ENCODE measurements at places on chromosomes 4 and X.

DNA sequence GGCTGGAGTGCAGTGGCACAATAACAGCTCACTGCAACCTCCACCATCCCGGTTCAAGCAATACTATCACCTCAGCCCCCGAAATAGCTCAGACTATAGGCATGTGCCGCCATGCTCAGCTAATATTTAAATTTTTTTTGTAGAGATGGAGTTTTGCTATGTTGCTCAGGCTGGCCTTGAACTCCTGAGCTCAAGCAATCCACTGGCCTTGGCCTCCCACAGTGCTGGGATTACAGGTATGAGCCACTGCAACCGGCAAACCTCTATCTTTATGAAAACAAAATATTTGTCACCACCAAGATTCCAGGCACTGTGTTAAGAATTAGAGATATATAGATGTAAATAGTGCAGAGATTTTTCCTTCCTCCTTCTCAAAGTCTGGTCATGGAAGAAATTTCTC lies 232.5 kb downstream of the ANKRD50 start:
- DNase-seq = no peak

DNA sequence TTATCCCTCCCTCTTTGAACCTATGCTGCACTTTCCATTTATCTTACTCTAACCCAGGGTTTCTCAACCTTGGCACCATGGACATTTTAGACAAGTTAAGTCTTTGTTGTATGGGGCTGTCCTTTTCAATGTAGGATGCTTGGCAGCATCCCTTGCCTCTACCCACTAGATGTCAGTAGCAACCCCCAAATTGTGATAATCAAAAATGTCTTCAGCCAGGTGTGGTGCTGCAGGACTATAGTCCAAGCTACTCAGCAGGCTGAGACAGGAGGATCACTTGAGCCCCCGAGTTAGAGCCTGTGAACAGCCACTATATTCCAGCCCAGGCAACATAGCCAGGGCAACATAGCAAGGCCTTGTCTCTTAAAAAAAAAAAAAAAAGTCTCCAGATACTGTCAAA lies 7.0 kb downstream of the LRCH2 start:
- no peak for DNase-seq

DNA sequence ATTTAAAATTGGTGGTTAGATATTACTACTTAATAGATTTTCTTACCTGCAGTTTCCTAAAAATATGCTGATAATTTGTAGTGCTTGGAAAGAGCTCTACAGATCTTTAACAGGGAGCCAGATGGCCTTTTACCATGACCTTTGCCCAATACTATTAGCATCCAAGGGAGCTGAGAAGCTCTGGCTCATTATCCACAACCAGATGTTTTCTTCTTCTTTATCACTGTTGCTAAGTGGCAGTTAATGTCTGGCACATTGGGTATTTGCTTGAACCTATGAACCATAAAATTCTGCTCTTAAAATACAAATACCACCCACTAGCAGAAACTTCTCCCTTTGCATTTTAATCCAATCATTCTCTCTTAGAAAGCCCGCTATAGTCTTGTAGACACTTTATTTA lies 1480.3 kb downstream of the C4orf33 start:
- DNase-seq = no peak

- no peak for DNase-seq
These were observed 35.4 kb upstream of the SPON2 start for GRCh38 chr4:1207603-1208265.

DNA sequence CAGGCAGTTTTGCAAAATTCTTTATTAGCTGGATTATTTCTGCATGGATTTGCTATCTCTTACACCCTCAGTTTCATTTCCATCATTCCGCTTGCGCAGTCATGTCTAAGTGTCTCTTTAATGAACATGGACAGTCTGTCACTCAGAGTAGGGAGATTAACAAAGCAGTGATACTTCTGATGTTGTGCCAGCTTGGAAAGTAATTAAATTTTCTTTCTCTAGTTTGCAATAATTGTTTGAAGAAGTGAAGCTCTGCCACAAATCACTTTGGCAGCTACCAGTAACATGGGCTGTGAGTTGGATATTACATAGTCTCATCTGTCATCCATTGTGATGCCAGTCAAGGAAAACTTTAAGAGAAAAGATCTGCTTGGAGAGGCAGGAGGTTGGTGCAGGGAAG lies 324.8 kb upstream of the NWD2 start:
- no peak for DNase-seq

DNA sequence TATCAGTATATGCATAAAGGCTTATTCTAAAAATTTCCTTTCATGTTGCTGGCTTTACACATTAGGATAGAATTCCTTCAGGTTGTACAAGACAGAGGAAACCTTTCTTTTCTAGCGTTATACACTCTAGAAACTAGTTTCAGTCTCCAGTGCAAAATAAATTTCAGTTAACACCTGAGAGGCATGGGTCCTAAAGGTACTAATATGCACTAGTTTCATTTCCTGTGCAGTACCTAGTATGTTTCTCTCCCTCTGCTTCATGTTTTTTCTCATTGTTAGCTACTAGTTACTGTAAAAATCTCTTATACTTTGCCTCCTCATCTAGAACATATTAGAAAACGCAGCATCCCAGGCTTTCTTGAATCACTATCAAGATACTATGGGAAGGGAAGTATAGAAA lies 54.0 kb downstream of the SNX25 start:
- DNase-seq = no peak

GRCh38 chrX:118207831-118208453 lies 91.3 kb upstream of the KLHL13 start:
- DNase-seq = no peak

DNA sequence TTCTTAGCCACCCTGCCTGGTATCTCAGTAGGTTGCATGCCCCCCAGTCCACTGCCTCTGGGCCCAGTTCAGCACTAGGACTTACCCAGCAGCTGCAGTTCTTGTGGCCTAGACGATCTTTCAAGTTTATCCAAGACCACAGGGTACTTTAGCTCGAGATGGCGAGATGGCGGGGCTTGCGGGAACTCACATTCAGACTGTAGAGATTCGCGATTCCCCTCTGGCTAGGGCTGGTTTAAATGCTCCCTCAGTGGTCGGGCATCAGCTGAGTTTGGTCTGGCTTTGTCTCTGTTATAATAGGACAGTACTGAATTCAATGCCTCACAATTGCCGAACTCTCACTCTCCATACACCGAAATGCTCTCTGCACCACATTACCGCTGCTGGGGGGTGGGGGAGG lies 18.4 kb upstream of the RFC1 start:
- DNase-seq = no peak

DNA sequence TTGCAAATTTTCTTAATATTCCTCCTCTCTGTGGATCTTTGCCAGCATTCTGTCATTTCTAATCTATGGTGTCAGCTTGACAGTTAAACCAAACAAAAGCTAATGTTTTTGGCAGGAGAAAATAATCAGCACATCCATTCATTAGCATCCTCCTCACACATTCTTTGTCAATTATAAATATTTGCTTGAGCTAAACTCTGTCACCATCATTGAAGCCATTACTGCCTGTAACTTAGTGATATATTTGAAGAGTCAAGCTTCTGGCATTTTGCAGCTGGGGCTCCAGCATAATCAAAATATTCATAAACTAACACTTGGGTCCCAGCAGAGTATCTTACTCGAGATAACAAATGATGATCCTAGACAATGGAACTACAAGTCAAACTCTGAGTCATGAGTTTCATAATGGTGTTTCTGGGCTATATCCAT lies 126.1 kb downstream of the EIF4E start:
- no peak for DNase-seq

DNA sequence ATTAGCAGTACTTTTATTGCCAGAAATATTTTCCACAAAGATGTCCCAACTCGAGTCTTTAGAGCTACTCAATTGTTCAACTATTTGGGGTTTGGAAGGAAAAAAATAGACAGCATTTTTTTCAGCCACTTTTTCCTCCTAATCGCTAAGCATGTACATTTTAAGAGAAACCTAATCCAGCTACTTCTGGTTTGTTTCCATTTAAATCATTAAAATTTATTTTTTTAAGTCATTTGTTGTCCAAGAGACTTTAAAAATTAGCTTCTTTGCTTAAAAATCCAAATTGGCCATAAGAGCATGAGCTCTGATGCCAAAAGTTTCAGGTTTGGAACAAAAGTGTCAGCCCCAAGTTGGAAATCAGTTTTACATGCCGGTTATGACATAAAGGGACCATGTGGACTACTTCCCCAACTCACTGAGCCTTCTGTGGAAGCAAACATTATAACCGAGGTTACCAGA lies 186.3 kb upstream of the INTU start:
- no peak for DNase-seq

DNA sequence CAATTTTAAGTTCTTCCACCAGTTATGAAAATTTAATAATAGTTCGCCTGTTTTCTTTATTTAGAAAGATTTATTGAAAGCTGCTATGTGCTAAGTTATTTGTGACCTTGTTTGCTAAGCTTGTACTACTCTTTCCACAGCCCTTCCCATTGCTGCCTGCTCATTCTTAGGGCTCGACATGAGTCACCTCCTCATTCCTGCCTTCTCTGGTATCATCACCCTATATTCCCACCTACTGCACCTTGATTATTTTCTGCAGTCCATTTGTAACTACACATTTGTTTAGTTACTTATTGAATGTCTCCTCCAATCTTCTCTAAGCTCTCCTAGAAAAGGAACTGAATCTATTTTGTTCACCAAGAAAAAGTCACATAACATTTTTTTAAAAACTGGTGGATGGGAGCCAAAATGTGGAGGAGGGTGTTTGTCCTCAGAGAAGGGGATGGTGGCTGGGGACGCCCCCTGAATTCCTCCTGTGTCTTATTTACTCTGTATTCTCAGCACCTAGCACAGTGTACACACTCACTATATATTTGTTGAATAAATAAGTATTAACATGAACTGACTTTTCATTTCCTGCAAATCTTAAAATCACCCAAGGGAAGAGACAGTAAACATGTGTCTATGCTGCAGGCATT lies 3.7 kb upstream of the RAB9A start:
- DNase-seq = no peak

GRCh38 chr4:64271601-64272081 lies 137.6 kb downstream of the TECRL start:
- no peak for DNase-seq

GRCh38 chr4:187504974-187505797 lies 490.4 kb upstream of the ZFP42 start:
- no peak for DNase-seq

GRCh38 chr4:147123146-147123545 lies 177.5 kb upstream of the TTC29 start:
- DNase-seq = no peak

DNA sequence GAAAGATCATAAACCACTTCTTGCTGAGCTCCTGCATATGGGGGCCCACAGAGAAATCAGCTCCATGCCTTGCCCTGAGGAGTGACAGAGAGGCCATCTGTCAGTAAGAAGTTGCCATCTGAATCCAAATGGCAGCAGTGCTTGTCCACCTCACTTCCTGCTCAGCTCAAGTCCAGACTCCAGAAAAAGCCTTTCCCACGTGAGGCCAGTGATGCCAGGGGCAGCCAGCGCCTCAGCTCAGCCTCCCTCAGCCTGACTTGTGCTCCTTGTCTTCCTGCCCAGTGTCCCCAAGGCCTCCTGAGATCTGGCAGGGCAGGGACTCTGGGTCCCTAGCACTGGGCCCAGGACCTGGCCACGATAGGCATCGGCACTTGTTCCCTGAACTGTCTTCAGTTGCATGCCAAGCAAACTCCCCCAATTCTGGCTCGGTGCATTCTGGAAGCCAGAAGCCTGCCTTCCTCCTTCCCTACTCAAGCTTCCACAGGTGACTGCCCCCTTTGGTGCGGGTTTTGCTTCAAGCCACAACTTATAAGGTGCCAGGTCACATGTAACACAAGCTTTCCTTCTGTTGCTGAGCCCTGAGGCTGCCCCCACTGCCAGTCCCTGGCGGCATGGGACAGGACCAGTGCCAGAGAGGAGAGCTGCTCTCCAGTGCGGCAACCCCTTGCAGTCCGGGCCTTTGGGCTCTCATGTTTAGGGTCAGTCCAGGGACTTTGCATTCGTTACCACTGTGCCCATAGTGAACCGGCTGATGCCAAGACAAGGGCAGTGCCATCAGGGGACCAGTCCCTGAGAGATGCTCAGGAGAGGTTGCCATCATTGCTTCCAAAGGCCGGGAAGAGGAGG lies 2.2 kb downstream of the ZNF185 start:
- no peak for DNase-seq

DNA sequence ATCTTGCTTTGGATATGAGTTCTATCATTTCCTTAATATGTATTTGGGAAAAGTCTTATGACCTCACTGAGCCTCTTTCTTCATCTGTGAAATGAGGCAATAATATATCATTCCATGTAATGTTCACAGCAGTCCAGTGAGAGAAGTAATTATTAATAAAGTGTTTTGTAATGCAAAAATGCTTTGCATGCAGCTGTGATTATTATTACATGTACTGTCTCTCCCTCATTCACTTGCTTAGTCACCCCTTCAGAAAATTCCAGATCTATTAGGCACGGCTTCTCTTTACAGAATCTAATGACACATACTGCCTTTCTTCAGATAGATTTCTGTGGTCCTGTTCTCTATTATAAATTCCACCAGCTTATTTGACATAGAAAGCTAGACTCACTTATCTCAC lies 53.5 kb upstream of the FGF13 start:
- no peak for DNase-seq

- no peak for DNase-seq
These were observed 9.9 kb downstream of the TMSB4X start for GRCh38 chrX:12984603-12985319.

DNA sequence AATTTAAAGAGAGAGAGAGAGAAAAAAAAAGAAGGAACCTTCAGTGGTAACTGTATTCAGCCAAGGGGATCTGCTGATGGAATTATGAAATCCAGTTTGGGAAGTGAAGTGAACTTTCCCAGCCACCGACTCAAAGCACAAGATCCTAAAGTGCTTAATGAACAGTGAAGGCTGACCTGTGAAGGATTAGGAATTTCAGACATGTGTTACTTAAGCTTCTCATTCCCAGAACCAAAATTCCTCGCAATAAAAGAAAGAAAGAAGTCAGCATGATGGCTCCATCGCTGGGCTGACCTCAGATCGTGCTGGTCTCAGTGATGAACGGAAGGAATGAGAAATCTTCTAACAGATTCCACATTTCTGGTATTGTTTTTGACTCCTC lies 135.2 kb downstream of the ARSF start:
- DNase-seq = no peak

- DNase-seq = no peak
These were observed 25.6 kb downstream of the PTTG2 start for GRCh38 chr4:37985730-37986275.

- no peak for DNase-seq
These were observed 102.2 kb downstream of the OR13H1 start for GRCh38 chrX:131646106-131646505.

GRCh38 chr4:1541449-1542225 lies 135.4 kb upstream of the NKX1-1 start:
- no peak for DNase-seq

DNA sequence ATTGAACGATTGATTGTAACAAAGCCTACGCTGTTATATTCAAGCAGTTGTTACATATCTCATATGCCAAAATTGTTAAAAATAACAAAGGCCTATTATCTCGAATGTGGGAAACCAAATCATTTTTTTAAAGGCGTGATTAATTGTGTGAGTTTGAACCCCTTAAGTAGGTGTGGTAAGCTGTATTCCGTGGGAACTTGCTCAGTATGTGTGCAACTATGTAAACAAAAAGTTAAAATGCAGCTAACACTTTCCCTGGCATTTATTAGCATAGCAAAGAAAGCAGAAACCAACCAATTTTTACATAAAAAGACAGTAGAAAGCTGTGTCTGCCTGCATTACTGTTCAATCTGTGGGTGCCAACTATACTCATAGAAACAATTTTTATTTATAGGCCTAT lies 166.0 kb upstream of the HAND2 start:
- DNase-seq = no peak

All from GOT3 (cell line).